ENCODE measurements at places on chromosomes 5 and 9. TPM values are rescaled to one million over a fixed set of nuclear protein-coding genes. Genes with fewer than 3 reads are reported as not detected.

The GRXCR2 gene
- not detected for total RNA-seq

The KCNN2 gene
- not detected for total RNA-seq

The TMOD1 gene
- 2.9 TPM for total RNA-seq

The NR5A1 gene
- not detected for total RNA-seq

The UGT3A1 gene
- not detected for total RNA-seq

The SLC12A7 gene
- 26.6 TPM for total RNA-seq

The ADCY2 gene
- not detected for total RNA-seq

The ZBED3 gene
- total RNA-seq, result 4.2 TPM

The HTR4 gene
- total RNA-seq, result not detected

The ZNF169 gene
- 1.7 TPM for total RNA-seq

The MELK gene
- 75.9 TPM for total RNA-seq

The MAST4 gene
- total RNA-seq, result 2.3 TPM

The PCDHGA11 gene
- total RNA-seq, result not detected

The CCDC107 gene
- 29.9 TPM for total RNA-seq

The ASS1 gene
- 16.8 TPM for total RNA-seq

The C8G gene
- 0.94 TPM for total RNA-seq

The GFI1B gene
- total RNA-seq, result not detected

The ASB6 gene
- total RNA-seq, result 25.8 TPM

The CAPSL gene
- total RNA-seq, result not detected

The RFX3 gene
- total RNA-seq, result 1.4 TPM

The MIGA2 gene
- 12.3 TPM for total RNA-seq

The PTAR1 gene
- 9.0 TPM for total RNA-seq

The ZNF462 gene
- total RNA-seq, result 3.6 TPM

The MZB1 gene
- not detected for total RNA-seq

The PCDHB3 gene
- not detected for total RNA-seq

The FAXDC2 gene
- total RNA-seq, result 0.05 TPM
